ENCODE measurements at places on chromosomes 1 and 21.

- no peak for DNase-seq
These were observed 147.7 kb downstream of the FAF1 start for GRCh38 chr1:50812346-50812745.

DNA sequence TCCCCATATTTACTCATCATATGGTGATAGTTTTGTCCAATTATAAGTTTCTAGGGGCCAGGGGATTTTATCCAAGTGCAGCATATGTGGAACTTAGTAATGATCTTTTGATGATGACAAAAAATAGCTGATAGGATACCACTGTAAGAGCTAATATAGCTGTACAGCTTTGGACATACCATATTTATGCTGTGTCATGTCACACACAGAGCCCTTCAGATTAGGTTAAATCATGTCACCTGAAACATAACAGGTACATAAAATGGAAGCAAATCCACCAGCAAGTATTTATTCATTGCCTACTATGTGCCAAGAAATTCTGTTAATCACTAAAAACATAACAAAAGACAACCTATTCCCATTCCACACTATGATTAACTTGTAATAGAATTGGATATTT lies 82.8 kb upstream of the IPO9 start:
- DNase-seq: no peak

DNA sequence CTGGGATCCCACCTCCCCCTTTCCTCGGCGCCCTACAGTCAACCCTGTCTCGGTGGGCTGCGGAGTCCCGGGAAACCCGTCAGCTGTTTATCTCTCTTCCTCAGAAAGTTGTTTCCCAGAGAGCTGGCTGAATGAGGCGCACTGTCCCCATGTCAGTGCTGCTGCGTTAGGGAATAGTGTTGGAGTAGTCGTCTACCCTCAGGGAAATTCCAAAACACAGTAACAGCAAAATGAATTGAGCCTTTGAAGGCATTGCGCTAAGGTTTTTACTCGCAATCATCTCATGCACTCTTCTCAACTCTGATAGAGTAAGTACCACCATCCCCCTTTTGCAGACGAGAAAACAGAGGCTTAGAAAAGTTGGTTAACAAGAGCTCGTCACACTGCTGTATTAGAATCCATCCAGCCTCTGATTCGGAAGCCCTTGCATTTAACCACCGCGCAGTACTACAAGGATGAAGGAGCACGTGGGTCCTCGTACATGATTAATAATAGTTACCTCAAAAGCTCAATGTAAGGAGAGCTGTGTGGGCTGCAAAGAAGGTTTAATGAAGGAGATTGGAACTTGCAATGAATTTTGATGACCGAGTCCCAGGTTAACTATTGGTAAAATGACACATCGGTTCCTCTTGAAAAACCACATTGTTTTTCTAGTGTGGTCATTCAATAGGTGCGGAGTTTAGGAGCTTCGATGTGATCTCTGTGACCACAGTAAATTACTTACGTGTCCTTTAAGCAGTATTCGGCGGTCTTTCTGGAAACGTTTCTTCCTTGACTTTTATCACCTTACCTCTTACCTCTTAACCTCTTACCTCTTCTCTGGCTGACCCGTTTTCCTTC lies 788 bp upstream of the EDEM3 start:
- peak; percentile 41 for DNase-seq

DNA sequence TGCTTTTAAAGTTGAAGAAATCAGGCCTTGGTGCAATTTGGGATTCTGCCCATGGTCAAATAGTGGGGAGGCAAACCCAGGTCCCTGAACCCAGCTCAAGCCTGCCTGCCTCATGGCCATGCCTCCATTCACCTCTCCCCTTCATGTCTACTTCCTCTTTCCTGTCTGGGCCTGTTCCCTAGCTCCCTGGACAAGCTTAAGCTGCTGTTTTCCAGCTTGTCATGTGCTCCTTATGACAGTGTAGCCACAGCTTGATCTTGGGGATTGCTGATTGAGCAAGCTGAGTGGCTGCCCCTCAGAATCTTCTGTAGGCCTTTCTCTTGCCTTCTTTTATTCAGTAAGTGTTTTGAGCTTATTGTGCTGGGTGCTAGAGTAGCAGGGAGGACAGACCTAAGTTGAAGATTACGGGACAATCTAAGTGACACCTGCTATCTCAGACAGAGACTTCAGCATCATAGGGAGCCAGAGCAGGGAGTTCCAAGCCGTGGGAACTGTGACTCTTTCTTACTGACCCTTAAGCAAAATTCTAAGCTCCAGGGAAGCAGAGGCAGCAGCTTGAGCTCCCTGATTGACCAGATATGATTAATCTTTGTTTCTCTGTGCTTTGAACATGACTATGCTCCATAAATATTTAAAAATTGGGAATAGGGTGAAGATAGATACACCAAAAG lies 520 bp upstream of the MR1 start:
- DNase-seq: peak; percentile 75

DNA sequence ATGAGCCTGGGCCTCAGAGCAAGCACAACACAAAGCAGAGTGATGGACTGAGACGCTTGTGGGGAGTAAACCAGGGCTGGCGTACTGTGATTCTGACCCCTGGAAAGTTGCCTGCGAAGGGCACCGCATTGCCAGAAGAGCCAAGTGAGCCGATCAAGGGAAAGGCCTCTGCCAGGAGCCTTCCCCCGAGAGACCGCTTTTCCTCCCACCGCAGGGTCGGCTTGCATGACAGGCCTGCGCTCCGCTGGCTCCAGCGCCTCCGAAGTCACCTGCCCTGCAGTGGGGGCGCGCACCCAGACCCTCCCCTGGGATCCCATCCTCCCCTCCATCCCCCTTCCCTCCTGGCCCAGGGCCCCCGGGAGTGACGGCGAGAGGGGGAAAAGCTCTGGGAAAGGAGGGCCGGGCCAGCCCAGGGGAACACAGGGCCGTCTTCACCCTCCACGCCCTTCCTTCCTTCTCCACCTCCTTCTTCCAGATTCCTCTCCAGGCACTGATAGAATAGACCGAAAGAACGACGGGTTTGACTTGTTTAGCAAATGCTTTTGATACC lies 165.0 kb downstream of the TRIM33 start:
- DNase-seq: peak; percentile 64

- DNase-seq: no peak
These were observed 24.9 kb downstream of the LDLRAP1 start for GRCh38 chr1:25568090-25568833.

- DNase-seq: no peak
These were observed 44.5 kb downstream of the IL12RB2 start for GRCh38 chr1:67352211-67352610.

GRCh38 chr1:8134546-8135235 lies 108.6 kb upstream of the ERRFI1 start:
- no peak for DNase-seq

DNA sequence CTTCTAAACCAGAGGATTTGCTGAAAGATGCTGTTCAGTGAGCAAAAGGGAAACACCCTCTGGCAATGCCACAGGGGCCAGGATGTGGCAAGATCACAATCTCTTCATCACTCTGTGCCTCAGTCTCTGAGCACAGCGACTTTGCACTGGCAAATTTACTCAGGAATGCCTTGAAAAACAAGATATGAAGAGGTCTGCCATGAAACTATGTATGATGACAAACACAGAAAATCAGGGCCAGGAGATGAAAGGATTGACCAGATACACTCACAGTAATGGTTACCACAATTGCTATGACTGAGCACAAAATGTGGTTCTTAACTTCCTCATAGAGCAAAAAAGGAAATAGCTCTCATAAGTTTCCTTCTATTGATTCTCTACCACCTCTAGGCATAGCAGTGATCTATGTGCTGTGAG lies 5.8 kb downstream of the TTC13 start:
- peak; percentile 75 for DNase-seq

GRCh38 chr1:100773444-100773843 lies 53.9 kb downstream of the VCAM1 start:
- DNase-seq: no peak

DNA sequence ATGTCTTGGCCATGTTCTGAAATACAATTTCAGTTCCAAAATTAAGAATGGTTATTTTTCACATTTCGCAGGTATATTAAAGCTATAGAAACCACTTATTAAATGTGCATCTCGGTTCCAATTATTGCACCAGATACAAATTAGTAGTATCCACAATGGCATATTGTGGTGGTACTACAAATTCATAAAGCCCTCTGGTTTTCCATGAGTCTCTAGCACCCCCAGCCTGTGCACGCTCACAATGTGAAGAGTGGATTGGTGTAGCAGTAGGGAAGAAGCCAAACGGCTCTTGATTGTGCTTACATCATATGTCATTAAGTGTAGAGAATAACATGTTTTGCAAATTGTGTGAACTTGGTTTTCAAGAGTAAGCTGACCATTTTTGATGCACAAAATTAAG lies 1.9 kb upstream of the BRINP3 start:
- no peak for DNase-seq

- peak; percentile 15 for DNase-seq
These were observed 1.0 kb upstream of the DMRTA2 start for GRCh38 chr1:50424045-50424883.

DNA sequence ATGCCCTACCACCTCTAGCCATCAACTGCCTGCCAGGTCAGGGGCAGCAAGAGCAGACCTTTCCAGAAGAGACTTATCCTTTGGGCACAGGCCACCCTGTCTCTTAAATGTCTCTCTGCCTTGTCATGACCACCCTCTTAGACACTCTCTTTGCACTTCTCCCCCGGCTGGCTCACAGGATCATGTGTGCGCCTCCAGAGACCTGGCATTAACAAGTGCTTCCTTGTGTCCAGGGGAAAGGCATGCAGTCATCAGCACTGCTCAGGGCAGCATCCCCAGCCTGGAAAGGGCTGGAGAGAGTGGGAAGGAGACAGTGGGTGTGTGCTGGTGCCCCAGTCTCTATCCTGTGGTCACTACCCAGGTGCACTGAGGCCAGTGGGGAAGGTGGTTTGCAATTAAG lies 85.2 kb upstream of the TLR5 start:
- DNase-seq: no peak

- DNase-seq: no peak
These were observed 71.5 kb downstream of the MIS18A start for GRCh38 chr21:32207406-32207716.

- no peak for DNase-seq
These were observed 411.8 kb upstream of the DAB1 start for GRCh38 chr1:57835620-57836019.

GRCh38 chr1:71593523-71593922 lies 512.7 kb upstream of the ZRANB2 start:
- peak; percentile 30 for DNase-seq

DNA sequence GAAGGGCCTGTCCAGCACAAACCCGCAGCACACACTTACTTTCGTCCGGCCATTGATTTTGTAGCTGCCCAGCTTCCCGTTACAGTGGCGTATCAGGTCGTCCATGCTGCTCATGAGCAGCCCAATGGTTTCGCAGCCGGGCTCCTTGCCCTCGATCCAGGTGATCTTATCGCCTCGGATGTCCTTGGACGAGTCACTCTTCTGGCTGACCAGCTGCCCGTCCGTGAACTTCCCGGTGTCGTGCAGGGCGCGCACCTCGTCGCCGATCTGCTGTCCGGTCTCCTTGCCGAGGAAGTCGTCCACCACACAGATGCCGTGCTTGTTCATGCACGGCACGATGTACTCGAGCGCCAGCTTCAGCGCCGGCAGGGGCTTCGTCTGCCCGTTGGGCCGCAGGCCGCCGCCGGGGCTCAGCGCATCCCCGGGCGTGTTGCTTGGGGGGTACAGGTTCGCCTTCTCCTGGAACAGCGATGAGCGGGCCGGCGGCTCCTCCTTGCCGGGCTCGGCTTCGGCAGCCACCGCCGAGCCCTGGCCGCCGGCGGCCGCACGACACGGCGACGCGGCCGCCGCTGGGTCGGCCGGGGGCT lies 1.0 kb downstream of the EGLN1 start:
- DNase-seq: no peak

DNA sequence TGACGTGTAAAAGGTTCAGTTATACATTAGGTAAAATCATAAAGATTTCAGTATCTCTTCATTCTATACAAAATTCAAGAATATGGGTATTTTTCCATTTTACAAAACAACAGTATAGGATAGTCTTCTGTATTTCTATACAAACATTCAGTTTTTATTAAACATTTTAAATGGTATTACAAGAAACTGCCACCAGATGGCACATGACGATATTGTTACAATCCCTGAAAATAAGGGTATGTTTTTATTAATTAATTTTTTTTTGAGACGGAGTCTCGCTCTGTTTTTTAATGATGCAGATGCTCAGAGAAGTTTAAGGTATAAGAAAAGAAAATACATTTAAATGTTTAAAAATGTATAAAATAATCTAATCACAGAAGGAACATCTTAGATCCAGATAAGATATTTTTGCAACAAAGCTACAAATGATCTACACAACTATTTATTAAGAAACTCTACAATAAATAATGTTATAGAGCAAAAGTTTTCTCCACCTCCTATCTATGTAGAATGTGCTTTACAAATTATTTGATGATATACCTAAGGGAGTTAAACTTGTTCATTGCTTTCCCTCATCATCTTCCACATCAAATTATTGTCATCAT lies 23.5 kb upstream of the RSBN1 start:
- DNase-seq: peak; percentile 45

GRCh38 chr1:202728951-202729350 lies 18.7 kb upstream of the SYT2 start:
- no peak for DNase-seq

GRCh38 chr1:110017792-110018191 lies 16.6 kb upstream of the STRIP1 start:
- no peak for DNase-seq

DNA sequence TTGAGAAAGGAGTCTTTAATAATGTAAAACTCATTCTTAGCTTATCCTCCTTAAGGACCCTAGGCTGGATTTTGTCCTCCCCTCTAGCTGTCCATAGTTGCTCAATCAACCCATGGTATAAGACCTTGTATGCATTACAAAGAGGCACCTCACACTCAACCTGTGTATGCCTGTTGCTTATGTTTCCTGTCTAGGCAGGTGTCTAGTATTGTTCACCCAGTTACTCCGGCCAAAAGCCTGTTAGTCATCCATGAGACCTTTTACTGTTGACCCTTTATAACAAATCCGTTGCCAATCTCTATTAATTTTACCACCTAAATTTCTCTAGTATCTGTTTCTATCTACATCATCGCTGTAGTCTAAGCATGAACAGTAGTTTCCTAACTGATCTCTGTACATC lies 3.7 kb downstream of the LYPLAL1 start:
- DNase-seq: no peak

GRCh38 chr1:9691108-9691445 lies 39.5 kb downstream of the PIK3CD start:
- DNase-seq: no peak

DNA sequence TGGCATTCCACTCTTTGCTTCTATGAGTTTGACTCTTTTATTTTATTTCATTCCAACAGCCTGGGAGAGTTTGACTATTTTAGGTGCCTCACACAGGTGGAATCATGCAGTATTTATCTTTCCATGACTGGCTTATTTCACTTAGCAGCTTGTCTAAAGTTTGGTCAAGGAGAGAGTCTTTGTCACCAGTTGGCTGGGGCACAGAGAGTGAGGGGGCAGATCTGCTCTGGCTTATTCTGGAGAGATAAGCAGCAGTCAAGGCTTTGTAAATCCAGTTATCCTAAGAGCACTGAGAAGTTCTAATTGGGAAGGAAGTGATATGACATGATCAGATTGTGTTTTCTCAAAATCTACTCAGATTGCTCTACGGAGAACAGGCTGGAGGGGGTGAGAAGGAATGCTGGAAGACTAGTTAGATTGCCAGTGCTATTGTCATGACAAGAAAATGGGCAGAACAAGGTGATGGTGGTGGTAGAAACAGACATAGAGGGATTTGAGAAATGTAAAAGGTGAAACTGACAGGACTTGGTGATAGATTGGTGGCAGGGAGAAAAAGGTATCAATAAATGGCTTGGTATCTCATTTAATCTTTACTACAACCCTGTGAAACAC lies 12.1 kb upstream of the CTTNBP2NL start:
- no peak for DNase-seq

- DNase-seq: no peak
These were observed 328.4 kb downstream of the PLA2G4A start for GRCh38 chr1:187157115-187157514.
